ENCODE measurements at places on chromosomes 6 and 20.

GRCh38 chr6:164409309-164410009 is 899.9 kb downstream of the C6orf118 start:
- DNase-seq, result no peak

DNA sequence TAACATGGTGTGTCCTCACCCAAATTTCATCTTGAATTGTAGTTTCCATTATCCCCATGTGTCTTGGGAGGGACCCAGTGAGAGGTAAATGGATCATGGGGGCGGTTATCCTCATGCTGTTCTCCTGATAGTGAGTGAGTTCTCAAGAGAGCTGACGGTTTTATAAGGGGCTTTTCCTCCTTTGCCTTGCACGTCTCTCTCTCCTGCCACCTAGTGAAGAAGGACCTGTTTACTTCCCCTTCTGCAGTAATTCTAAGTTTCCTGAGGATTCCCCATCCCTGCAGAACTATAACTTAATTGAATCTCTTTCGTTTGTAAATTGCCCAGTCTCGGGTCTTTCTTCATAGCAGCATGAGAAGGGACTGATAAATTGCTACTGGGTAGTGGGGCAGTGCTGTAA is 789.3 kb downstream of the FRK start:
- DNase-seq, result no peak

DNA sequence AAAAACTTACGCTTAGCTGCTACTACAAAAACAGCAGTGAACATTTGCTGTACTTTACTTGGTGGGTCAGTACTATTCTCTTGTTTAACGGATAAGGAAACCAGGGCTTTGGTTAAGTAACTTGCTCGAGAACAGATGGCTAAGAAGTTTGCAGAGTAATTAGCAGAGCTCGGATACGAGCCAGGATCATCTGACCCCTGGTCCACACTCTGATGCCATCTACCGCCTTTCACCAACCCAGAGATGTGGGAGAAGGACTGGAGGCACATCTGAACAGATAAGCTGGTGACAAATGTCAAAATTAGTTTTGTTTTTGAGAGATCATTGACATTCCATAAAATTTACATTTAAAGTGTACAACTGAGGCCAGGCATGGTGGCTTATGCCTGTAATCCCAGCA is 18.9 kb upstream of the RPL7L1 start:
- DNase-seq, result no peak

DNA sequence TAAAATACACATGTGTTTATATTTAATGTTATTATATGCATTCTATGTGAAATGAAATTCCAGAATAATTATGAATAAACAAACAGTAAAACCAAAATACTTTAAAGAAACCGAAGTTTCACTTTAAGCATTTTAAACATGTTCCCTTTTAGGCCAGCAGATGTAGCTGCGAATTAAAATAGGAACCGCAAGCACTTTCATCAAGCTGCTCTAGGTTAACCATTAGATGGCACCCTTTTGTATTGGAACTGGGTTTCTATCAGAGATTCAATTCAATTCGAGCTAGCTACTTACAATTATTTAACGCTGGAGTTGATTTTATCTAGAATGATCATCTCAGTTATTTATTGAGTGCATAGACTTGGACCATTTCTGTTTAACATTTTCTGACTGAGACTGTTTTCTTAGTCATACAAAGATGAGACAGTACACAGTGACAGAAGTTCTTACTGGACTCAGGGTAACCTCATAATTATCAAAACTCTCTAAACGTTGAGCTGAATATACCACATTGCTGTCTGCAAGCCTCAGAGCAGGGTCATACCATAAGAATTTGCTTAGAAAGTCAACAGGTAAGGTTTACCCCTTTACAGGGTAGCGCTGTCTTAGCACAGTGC is 8.5 kb downstream of the TMEM242 start:
- peak; percentile 61 for DNase-seq

DNA sequence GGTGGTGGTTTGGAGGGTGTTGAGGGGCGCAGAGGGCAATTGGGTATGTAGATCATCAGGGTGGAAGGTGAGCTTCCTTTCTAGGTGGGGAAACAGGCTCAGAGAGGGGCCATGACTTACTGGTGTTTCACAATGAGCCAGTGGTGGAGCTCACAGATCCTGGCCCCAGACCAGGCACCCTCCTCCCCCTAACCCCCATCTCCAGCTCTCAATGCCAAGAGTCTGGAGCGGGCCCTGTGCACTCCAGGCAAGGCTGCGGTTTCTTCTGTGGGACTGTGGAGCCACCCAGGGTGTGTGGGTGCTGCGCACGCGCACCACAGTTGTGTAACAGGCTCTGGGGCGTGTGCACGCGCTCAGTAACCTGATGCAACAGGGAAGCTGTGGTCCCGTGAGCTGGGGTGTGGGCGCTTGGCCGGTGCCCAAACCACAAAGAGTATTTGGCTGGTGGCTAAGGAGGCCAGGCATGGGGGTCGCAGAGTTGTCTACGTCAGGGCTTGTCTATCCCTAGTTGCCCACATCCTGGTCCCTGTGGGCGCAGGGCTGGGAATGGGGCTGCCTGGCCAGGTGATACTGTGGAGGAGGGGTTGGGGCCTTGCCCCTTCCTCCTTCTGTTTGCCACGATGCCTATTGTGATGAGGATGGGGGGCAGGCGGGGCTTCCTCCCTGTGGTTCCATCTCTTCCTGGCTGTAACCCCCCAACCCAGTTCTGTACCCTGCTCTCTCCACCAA is 37.5 kb upstream of the MRPS18A start:
- DNase-seq, result peak; percentile 75

DNA sequence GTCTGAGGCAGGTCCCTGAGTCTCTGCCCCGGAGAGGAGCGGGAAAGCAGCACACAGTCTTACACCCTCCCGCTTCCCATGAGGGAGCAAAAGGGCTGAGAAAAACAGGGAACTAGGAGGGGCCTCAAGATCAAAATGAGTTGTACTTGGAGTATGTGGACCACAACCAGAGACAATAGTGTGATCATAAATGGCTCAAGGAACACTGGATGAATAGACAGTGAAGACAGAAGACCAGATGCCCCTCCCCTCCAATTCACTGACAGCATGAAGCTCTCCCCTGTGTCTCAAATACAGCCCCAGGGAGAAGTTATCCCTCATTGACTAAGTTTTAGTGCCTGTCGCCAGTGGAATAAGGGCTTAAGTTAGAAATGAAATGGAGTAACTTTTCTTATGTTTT is 191.0 kb downstream of the TFAP2A start:
- DNase-seq, result no peak

- DNase-seq, result no peak
Measured at GRCh38 chr6:53924277-53924676, 129.5 kb downstream of the LRRC1 start.

GRCh38 chr6:157860505-157860991 is 37.5 kb downstream of the SNX9 start:
- DNase-seq, result no peak

- no peak for DNase-seq
Measured at GRCh38 chr20:50095476-50096078, 17.4 kb downstream of the UBE2V1 start.

- no peak for DNase-seq
Measured at GRCh38 chr6:147930745-147931144, 411.9 kb upstream of the SASH1 start.

- no peak for DNase-seq
Measured at GRCh38 chr20:3494218-3494617, 23.4 kb downstream of the ATRN start.

DNA sequence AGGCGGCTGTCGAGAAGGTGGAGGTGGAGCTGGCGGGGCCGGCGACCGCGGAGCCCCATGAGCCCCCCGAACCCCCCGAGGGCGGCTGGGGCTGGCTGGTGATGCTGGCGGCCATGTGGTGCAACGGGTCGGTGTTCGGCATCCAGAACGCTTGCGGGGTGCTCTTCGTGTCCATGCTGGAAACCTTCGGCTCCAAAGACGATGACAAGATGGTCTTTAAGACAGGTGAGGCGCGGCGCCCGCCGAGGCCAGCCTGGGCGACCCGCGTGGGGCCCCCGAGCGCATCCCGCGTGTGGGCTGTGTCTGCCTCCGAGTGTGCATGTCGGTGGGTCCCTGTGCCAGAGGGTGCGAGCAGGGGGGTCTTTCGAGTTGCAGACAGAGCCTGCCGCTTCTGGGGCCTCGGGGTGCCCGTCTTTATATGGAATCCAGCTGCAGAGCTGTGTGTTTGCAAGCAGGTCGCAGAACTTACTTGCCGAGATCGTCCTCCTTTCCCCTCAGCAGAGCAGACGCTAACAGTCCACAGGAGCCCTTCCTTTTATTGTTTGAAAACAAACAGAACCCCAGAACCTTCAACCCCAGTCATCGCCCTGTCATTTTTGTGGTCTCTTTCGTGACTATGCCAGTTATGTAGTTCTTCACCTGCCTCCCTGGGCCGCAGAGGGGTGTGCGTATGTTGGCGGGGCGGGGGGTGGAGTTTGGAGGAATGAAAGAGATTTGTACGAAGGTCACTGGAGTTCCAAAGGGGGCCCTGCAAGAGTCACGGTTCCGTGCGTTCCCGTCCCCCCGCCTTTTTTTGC is 766 bp downstream of the SLC16A10 start:
- DNase-seq, result peak; percentile 57

DNA sequence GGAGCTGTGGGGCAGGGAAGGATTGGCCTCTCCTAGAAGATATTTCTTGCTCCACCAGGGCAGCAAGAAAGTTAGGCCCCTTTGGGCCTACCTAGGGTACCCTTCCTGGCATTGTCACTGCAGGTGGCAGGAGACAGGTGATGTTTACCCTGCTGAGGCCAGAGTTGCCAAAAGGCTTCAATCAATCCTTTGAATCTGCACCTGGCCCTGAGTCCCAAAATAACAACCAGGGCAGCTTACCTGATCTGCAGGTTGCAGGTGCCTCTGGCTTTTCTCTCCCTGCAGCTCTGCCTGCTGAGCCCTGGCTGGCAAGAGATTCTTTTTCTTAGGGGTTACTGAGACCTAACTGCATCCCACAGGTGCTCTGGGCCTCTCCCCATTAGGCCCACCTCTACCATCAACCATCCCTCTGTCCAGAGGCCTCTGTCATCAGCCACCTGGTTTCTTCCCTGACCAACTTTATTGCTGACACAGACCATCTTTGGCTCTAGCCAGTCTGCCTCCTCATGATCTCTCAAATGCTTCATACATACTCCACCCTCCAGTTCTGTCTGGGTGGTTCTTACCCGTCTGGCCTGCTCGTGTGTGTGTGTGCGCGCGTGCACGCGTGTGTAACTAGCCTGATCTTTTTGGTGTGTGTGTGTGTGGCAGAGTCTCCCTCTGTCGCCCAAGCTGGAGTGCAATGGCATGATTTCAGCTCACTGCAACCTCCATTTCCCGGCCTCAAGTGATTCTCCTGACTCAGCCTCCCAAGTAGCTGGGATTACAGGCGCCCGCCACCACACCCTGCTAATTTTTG is 13.7 kb downstream of the BCL2L1 start:
- no peak for DNase-seq

DNA sequence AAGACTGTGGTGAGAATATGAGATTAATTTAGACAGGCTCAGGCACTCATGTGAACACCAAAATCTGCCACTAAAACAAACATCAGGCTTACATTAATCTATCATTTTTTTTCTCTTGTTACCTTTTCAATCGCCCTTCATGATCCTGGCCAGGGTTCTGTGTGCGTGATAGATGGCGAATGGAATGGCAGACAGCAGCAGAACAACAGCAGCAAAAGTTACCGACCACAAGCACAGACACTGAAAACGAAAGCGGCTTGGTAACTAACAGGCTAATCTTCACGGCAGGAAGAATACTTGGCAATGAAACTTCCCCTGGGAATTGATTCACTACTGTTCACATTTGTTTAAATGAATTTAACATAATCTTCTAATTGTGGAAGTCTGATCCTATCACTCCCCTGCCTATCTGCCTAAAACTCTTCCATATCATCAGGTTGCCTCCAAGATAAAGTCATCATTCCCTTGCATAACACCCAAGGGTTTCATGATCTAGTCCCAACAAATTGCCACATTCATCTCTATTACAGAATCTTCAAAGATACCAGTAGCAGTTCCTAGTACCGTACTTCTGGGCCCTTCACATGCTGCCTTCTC is 28.7 kb downstream of the PTPRK start:
- no peak for DNase-seq

DNA sequence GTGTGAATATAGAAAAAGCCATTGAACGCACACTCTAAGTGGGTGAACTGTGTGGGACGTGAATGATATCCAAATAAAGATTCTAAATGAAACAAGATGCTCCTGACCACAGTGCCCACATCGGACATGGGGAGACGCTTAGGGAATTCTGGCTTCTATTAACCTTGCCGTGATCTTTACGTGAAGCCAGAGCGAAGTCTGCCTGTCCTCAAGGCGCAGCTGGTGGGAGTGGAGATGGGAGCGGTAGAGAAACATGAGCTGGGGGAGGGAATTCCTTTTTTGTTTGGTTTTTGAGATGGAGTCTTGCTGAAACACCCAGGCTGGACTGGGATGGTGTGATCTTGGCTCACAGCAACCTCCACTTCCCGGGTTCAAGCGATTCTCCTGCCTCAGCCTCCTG is 46.0 kb downstream of the VSTM2L start:
- DNase-seq, result no peak

DNA sequence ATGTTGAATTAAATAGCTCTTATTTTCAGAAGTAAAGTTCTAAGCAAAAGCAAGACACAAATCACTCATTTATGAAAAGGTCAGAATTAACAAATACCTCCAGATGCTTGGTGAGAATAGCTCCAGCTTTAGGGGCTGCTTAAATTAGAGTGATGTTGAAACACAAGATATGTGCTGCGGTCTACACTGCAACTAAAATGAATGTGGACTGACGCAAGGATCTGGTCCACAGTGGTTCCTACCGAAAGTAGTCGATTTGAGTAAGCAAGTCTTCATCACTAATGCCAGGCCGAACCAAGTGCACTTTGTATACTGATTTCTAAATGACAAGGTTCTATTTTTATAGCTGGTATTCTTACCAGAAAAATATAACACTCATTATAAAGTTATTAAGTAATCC is 96.3 kb downstream of the PRDM1 start:
- DNase-seq, result peak; percentile 50
